ENCODE measurements at places on chromosomes 5 and 9.

- no peak for DNase-seq
These were observed 39.4 kb downstream of the ZSWIM6 start for GRCh38 chr5:61371474-61371873.

DNA sequence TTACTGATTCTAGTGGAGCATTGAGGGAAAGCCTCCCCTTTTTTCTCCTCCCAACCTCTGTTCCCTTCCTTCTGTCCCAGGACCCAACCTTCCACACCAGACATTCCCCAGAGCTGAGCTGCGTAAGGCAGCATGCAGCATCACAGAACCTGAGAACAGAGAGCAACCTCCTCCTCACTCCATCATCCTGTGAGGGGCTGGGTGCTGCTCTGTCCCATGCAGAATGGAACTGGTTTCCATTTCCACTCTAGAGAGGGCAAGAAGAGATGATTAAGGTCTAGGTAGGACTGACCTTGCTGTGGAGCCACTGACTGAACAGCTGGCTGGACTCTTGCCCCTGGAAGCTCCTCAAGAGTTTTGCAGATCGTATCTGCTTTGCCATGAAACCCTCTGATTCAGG lies 30.1 kb upstream of the IL7R start:
- no peak for DNase-seq

- DNase-seq: no peak
These were observed 440.5 kb upstream of the SGCD start for GRCh38 chr5:155886311-155887031.

DNA sequence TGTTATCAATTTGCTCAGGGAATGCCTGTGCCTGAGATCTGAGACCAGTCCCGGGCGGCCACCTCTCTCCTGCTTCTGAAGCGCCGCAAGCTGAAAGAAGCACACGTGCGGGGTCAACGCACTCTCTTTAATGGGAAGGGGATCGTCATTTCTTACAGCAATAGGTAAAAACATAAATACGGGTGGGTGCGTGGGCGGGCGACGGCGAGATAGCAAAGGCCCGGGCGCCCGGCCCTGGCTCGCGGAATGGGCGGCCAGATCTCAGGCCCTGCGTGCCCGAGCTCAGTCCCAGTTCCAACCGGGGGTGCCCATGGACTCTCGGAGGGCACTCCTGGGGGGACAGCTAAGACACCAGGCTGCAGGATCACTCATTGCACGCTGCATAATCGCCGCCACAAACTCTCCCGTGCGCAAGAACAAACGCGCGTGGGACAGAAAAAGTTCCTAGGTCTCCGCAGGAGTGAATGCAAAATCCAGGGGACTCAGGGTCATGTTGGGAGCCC lies 3.0 kb downstream of the NKX2-5 start:
- no peak for DNase-seq

GRCh38 chr5:133995341-133995740 lies 9.4 kb downstream of the VDAC1 start:
- DNase-seq: no peak

- DNase-seq: no peak
These were observed 27.8 kb downstream of the ERBIN start for GRCh38 chr5:65954200-65954599.

DNA sequence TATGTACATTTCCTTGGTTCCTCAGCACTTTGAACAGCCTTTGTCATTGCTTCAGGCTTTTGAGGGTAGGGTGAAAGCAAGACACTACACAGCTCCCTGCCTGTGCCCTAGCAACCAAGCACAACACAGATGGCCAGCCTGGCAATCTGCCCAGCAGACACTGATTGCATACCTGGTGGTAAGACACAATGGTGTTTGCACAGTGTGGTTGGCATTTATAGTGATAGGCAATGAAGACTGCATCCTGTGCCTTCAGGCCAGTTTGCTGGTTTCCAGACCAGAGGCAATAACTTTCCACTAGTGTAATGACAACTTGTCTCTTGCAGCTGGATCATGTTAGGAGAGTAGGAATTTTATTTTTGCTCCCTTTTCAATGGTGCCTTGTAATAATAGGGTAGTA lies 144.5 kb upstream of the TNC start:
- DNase-seq: peak; percentile 77

GRCh38 chr5:132876020-132876759 lies 2.7 kb downstream of the LEAP2 start:
- DNase-seq: no peak

GRCh38 chr5:173327948-173328843 lies at the start of gene STC2:
STC2 (minus strand) TSS chr5:173328414; CDS start chr5:173328193, 221 bp downstream.
- DNase-seq: peak; percentile 81

GRCh38 chr9:136485049-136486045 lies 2.5 kb upstream of the SEC16A start:
- peak; percentile 87 for DNase-seq

All from heart right ventricle (tissue), 16 donors.